Activated T-cell treated with anti-CD3 and anti-CD28 coated beads, Interleukin-2, amount 50 U/mL, for 72 hours (primary cell): ENCODE measurements at places on chromosomes 16 and 17.

GRCh38 chr16:62294213-62294972 lies 258.2 kb upstream of the CDH8 start:
- DNase-seq = no peak

- DNase-seq = no peak
Measured at GRCh38 chr17:9658593-9659211, 13.4 kb downstream of the USP43 start.

- no peak for DNase-seq
Measured at GRCh38 chr17:12671906-12672305, 6.2 kb downstream of the MYOCD start.

DNA sequence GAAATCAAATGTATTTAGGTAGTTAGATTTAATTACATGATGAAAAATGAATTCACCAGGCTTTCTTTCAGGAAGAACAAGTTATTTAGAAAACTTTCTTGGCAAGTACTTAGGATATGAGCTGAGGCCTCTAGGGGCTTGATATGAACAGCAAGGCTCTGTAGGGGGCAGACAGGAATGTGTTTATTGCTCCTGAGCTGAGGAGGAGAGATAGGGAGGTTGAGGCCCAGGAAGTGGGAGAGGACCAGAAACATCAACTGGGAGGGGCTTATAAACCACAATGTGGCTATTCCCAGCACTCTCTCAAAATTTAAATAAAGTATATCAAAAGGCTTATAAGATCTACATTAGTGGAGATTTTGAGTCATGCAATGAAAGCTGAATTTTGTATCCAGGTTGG lies 154.0 kb upstream of the MAF start:
- DNase-seq = no peak
